ENCODE measurements at places on chromosomes 11 and 22.

DNA sequence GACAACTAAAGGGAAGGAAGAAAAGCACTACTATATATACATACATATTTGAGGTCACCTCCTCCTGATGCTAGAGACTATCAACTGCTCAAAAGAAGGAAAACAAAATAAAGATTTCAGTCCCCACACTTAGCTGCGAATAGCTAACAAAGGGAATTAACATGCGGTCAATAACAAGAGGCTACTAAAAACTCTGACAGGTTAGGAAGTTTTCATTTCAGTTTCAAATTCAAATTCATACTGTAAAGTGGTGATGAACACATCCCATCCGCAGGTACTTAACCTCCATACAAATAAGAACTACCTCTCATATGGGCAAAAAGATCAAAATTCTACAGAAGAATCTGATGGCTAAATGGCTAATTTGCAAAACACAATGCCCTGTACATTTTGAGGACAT lies 2.6 kb downstream of the NAP1L4 start:
- DNase-seq: no peak

DNA sequence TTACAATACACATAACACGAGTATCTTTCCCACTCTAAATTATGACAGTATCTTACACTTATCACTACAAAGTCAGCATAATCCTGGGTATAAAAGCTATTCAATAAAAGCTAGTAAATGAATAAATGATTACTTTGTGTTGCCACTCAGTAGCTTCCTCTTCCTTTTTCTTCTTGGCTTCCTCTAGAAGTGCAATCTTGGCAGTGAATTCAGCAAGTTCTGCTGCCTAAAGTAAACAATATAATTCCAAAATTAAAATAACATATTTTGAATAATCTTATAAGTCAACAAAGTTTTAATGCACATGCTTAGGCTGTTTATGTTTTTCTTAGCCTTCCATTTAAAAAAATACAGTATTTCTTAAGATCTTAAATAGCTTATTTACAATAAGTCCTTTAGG lies 60.4 kb downstream of the RDX start:
- DNase-seq: no peak

- no peak for DNase-seq
These were observed 20.4 kb downstream of the SERPINH1 start for GRCh38 chr11:75582506-75582894.

- no peak for DNase-seq
These were observed 886 bp upstream of the P4HA3 start for GRCh38 chr11:74312326-74312725.

DNA sequence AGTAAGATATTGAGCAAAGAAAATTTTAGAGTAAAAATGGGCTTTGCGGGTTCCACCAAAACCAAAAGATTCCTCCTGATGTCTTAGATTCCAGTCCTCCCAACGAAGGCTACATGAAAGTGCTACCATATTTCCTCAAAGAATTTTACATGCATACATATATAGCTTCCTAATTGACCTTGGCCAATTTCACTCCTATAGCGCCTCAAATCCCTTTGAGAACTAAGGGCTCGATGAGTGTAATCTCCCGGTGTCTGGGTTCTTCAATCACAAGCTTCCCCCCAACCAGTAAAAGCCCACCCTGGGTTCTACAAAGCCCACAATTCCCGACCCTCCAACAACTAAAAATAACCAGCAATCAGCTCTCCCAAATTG lies 1.2 kb downstream of the SIK3 start:
- DNase-seq: no peak

Measured in H54 (cell line).